Peyer's patch (tissue), 4 donors: ENCODE measurements at places on chromosomes 5 and 9. TPM values are rescaled to one million over a fixed set of nuclear protein-coding genes. Genes with fewer than 3 reads are reported as not detected.

DNA sequence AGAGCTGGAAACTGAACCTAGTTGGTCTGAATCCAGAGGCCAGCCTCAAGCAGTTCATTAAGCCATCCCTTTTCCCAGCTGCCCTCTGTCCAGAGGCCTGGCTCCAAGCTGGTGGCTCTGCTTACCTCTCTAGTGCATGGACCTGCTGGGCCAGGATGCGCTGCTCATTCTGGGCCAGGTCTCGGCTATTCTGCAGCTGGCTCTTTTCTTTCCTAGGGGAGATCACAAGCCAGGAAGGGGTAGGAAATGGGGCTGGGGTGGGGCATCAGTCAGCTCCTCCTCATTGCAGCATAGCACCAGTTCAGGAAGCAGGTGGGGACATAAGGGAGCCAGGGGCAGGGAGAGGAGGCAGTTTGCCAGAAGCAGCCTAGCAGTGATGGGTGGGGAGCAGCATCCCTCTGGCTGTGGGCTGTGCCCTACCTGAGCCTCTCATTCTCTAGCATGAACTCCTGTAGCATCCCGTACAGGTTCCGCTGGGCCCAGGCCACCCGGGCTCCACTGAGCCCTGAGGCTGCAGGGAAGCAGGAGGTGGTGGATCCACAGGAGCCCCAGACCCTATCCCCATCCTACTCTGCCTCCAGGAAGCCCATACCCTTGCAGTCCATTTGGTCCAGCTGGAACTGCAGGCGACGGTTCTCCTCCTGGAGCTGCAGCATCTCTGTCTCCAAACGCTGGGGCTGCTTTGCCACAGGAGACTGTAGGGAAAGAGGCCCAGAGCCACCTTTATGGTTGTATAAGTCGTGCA, 5.2 kb downstream of the KIF12 start:
- no peak for DNase-seq

DNA sequence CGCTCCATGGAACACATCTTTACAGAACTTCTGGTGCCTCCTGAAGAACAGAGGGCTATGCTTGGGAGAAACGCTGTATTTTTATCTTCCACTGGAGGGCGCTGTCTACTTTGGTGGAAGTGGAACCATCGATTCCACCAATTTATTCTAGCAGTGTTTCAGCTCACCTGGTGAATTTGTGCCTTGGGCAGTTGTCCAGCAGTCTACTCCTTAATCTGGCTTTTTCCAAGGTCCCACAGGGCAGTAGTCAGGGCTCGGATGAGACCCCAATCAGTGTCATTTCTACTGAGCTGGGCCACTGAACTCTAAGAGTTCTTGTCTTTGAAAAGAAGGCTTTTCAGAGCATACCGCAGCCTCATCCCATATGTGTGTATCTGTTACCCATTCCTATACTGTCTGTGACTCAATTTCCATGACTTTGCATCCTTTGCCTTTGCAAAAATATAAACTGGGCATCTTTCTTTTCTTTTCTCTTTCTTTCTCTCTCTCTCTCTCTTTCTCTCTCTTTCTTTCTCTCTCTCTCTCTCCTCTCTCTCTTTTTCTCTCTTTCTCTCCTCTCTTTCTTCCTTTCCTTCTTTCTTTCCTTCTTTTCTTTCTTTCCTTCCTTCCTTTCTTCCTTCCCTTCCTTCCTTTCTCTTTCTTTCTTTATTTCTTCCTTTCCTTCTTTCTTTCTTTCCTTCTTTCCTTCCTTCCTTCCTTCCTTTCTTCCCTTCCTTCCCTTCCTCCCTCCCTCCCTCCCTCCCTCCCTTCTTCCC, 138.4 kb upstream of the ZNF618 start:
- peak; percentile 49 for DNase-seq

DNA sequence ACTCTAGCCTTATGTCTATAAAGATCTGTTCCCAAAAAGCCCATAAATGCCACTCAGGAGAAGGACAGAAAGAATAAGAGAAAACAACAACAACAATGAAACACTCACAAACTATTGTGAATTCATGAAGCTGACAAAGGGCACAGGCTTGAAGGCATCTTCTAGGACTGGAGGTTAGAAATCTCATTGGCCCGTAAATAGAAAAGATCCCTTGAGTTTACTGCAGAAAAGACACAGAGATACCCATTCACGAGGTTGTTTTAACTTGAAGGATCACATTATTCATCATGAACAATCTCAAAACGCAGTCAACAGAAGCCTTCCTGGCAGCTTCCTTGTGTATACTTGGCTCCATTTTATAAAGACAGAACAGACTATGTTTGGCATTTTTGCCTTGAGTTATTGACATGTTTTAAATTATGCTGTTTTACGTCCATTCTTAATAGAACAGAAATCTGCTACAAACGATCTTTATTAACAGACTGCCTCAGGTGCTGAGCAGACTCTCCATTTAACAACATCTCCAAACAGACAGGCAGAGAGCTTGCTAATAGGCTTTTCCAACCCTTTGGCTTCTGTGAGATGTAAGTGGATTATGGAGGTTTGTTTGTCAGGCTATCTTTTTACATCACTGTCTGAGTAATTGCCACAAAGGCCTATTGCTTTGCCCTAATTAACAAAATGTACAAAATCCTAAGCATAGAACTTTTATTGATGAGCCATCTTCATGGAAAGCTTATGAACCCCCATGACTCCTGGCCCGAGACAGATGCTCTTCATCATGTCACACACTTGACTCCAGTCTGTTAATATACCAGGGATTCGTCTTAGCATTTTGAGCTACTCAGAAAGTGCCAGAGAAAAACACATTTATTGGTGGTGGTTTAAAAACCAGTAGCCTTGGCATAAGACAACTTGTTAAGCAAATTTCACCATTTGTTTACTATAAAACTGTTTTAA, 735.3 kb upstream of the ZNF608 start:
- DNase-seq: no peak

DNA sequence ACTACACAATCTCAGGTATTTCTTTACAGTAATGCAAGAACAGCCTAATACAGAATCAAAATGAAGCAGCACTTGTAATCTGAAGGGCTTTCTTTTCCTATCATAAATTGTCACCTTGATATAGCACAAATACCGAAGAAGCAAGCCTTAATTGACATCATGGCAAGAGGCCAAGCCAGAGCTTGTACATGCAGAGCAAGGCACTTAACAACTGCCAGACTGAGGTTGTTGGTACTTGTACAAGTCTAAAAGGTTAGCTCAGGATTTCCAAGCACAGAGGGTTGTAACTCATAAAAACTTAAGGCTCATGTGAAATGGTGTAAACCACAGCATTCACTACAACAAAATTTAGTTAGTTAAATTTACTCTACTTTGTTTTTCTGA, 158.8 kb upstream of the SPEF2 start:
- DNase-seq: no peak

GRCh38 chr5:153456354-153456753, 34.1 kb upstream of the GRIA1 start:
- DNase-seq: no peak

- DNase-seq: no peak
Observed at GRCh38 chr9:99778308-99778707, 43.4 kb upstream of the NR4A3 start.

DNA sequence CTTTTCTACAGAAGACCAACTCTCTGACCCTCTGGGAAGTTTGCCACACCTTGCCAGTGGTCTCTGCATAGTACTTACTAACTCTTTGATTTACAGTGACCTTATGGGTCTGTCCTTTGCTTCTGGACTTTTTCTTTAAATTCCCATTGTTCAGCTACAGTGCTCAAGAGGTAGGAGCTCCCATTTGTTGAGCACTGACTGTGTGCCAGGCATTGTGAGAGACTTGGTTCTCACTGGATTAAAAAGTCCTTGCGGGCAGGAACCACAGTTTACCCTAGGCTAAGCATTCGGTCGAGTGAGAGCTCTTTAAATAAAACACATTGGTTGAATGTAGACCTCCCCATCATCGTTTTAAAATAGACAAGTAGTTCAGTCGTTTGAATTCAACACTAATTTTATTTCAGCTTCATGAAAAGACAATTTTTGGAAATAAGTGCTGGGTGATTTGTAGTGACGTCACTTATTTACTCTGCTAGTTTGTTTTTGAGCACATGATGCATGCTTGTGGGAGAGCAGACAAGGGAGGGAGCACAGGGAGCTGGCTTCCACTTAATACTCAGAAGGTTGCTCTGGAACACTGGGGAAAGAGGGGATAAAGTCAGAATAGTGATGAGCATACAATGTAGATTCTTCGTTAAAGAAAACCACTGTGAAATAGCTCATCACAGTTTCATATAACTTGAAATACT, 27.1 kb downstream of the RASGRF2 start:
- no peak for DNase-seq

GRCh38 chr9:113446323-113446740, 17.2 kb upstream of the RGS3 start:
- DNase-seq: no peak

DNA sequence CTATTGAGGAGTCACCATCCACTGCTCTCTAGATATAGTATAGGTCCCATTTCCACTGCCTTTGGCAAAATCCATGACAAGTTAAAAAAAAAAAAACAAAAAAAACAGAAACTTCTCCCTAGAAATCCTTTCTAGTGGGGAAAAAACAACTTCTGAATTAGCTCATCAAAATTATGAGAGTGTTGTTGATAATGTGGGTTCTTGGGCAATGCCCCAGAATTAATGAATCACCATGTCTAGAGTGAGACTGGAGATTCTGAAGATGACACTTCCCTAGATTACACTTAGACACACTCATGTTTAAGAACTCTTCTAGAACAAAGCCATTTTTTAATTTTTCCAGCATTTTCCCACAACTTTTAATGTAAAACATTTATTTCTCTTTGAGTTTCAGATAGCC, 728.0 kb upstream of the C9orf72 start:
- DNase-seq: no peak

- DNase-seq: no peak
Observed at GRCh38 chr9:83238871-83239640, 176.1 kb upstream of the RASEF start.

DNA sequence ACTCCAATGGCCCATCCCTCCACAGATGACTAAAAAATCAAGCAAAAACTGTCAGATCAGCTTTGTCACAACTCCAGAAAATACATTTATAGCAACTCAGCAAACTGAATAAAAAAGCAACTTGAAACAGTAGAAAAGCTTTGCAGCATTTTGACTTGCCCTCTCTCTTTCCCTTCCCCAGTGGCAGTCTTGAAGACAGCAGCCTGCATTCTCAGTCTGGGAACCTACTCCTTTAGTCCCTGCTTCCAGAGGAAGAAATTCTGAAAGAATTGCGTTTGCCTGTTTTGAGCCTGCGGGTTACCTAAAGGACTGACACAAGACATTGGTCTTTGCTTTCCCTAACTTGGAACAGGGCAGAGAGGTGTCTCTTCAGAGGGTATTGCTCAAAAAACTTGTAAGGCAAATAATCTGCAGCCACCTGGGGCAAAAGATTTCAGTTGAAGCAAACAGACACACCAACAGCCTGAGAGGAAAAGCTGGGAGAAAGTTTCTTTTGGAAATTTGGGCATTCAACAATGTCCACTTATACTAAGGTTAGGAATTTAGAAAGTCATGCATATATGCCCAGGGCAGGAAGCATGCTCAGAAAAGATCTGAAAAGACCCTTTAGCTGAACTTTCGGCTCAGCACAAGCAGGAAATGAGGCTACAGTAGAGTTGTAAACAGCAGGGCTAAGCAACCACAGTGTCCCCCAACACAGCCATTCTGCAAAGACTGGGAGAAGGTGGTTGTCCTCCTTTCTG, 15.2 kb upstream of the SLC35D2 start:
- DNase-seq: no peak

- no peak for DNase-seq
Observed at GRCh38 chr9:72185561-72185960, 36.3 kb downstream of the GDA start.

GRCh38 chr5:55864606-55865541, 13.7 kb downstream of the IL31RA start:
- no peak for DNase-seq

DNA sequence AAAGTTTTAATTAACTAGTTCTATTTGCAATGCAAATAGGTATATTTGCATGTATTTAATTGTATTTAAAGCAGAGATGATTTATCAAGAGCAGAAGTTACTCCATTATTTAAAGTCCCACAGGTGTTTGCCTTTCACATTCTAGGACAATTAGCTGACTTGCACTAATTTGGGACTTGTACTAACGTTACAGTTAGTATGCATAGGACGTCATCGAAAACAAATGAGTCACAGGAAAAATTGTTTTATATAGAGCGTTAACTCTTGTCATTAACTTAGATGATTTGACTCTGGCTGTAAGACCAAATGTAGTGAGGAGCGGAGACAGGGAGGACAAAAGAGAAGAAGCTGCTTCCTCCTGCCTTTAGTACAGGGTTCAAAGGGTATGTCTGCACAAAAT, 126.1 kb upstream of the IFNE start:
- DNase-seq: no peak

- DNase-seq: no peak
Observed at GRCh38 chr5:181235689-181236366, 7.9 kb downstream of the RACK1 start.

DNA sequence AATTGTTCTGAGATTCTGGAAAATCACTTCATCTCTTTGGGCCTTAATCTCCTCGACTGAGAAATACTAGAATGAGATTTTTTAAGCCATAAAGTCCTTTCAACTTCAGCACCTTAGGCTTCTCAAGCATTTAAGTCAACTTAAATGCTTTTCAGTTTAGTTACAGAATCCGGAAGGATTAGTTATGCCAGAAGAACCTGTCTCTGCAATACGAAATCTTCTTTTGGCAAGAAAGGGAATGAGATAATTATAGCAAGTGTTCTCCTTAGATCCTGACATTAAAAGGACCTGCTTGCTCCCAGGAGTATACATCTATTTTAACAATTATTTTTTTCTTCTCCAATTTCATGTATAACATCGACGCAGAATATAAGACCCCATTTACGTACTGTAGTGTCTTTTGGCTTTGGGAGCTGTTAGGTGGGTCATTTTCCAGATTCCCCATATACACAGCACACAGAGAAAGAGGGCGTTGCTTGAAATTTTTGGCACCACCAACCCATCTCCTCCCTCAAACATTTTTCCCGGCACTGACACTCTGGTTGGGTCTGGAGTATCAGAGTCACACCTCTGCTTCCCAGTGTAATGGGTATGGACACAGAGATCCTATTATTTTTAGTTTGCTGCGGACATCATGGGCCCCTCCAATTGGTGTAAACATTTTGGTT, 43.6 kb upstream of the CLINT1 start:
- DNase-seq: no peak

- no peak for DNase-seq
Observed at GRCh38 chr9:36100532-36100931, 36.0 kb upstream of the GLIPR2 start.

GRCh38 chr9:90961375-90961774, 159.8 kb downstream of the SYK start:
- no peak for DNase-seq

- DNase-seq: no peak
Observed at GRCh38 chr5:93572608-93573353, 8.2 kb downstream of the NR2F1-AS1 start.

The WDR31 gene
- total RNA-seq: 1.1 TPM

The FGF18 gene
- not detected for total RNA-seq

The NINJ1 gene
- 47.0 TPM for total RNA-seq

The AK6 gene
- 5.0 TPM for total RNA-seq

The VDAC1 gene
- 162 TPM for total RNA-seq

The DMAC1 gene
- 16.5 TPM for total RNA-seq

The CCDC69 gene
- 86.6 TPM for total RNA-seq

The NCBP1 gene
- 28.0 TPM for total RNA-seq

The SEPTIN8 gene
- 59.3 TPM for total RNA-seq

The SLC9A3 gene
- 292 TPM for total RNA-seq

The CDC42SE2 gene
- 74.5 TPM for total RNA-seq

The MVB12B gene
- total RNA-seq: 9.0 TPM
